ENCODE measurements at places on chromosomes 3 and 15.

- no peak for DNase-seq
Measured at GRCh38 chr3:186888569-186888968, 41.8 kb upstream of the ST6GAL1 start.

DNA sequence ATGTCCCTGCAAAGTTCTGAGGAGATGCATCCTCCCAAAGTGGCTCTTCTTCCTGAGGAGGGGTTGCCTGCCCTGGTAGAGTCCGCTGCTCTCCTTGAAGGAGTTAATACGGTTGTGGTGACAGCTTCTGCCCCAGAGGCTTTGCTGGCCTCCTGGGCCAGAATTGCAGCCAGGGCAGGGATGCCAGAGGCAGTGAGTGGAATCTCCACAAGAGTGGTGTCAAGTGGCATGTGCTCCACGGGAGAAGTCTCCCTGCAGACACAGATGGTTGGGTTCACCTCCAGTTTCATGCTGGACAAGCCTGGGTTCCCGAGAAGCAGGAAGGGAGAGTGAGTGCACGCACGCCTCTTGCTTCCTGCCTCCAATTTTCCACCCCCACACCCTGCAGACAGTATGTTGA, 105.5 kb downstream of the SLC25A26 start:
- no peak for DNase-seq

- DNase-seq: no peak
Measured at GRCh38 chr3:131485119-131485518, 17.7 kb downstream of the MRPL3 start.

GRCh38 chr3:197547306-197548011, 8.3 kb downstream of the BDH1 start:
- DNase-seq: no peak

GRCh38 chr3:160184655-160185054, 40.6 kb upstream of the C3orf80 start:
- DNase-seq: no peak

GRCh38 chr3:57575966-57576626, 20.0 kb downstream of the PDE12 start:
- DNase-seq: no peak

DNA sequence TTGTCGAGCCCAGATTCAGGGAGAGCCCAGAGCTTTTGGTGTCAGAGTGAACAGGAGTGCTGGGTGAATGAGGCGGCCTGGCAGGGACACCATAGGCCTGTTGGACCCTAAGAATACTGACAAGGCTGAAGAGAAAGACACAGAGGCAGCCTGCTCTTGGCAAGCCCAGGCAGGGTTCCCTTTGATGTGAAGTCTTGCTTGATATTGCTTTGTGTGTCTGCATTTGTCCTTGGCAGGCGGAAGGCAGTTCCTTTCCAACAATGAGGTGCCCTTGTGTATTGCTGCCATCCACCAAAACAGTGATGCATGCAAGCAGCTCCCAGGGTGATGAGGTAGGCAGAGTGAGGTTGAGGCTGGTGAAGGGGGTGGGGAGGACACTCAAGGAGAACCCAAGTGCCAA, 152.7 kb upstream of the TSC22D2 start:
- peak; percentile 23 for DNase-seq

DNA sequence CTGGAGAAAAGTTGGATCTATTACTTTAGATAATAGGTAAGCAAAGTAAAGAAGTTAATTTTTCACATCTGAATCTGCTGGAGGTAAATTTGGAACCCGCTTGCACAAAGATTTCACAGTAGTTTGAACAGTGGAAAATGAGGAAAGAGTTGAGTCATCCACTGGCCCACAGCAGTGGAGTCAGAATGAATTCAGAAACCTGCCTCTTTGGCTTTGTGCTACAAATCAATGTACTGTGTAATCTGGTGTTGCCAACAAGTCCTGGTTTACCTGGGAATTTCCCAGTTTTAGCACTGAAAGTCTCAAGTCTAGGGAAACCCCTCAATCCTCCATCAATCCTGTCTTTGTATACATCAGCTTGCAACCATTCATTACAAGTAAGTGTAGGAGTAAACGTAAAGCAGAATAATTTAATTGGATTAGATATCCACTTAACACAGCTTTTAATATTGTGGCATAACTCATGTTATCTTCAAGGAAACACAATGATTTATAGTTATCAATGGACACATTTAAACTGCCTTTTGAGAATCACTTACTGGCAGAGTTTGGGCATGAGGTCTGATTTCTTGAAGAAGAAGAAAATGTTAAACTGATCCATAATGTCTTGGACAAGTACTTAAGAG, 100.6 kb downstream of the DCLK3 start:
- DNase-seq: no peak

DNA sequence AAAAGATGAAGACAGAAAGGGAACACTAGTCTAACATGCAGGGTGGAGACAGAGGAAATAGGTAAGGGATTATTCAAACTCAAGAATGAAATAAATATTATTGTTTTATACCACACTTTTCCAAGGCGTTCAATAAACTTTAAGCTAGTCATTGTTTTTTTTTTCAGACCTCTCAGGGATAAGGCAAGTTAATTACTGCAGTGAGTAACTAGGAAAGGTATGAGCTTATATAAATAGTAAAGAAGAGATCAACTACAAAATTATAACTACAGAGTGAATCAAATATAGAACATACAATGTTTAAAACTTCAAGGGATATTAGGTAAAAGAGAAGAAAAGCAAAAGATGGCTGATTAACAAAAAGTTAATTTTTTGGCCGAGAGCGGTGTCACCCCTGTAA, 31.5 kb upstream of the XXYLT1 start:
- DNase-seq: no peak

GRCh38 chr3:27043328-27043955, 325.7 kb downstream of the NEK10 start:
- no peak for DNase-seq

GRCh38 chr3:158148218-158148617, 38.3 kb downstream of the RSRC1 start:
- DNase-seq: no peak

DNA sequence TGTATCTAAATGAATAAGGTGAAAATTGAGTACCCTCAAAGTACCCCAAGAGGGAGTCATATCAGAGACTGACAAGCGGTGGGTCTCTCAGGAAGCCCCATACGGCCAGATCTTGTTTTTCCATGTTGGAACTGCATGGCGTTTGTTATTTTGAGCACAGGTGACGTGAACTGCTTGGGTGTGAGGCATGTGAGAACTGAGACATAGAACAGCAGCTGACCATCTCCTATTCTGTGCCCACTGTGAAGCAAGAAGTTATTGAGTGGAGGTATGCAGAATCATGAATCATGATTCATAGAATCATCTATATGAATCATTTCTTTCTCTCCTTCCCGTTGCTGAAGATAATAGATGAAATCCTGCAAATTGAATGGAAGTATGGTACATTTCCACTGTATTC, 4.6 kb downstream of the VPS8 start:
- no peak for DNase-seq

DNA sequence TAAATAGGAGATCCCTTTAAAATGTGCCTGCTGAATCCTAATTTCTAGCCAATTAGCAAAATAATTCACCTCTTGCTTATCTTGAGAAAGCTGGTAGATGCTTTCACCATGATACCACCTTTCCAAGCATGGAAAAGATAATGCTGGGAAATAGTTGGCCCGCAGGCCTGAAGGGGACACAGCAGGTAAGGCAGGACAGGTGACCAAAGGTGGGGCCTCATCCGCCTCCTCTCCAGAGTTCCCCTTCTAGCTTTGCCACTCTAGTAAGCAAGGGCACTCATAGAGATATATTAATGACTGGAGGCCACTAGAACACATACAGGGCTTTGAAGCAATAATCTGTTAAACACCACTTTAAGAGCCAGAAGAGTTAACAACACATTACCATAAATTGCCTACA, 45.5 kb downstream of the SATB1 start:
- no peak for DNase-seq

- DNase-seq: no peak
Measured at GRCh38 chr3:124234852-124235252, 242.9 kb upstream of the ROPN1 start.

DNA sequence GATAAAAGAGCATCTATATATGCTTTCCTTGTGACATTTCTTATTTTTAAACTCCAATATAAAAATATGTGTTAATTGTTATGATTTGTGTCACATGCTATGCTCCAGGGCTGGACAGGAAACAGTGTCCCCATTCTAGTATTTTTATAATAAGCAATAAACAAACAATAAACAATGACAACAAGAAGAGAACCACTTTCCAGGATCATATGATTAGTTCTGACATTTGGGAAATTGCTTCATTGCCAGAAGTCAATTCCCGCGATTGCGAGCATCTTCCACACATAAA, 260.9 kb downstream of the FHIT start:
- DNase-seq: no peak

DNA sequence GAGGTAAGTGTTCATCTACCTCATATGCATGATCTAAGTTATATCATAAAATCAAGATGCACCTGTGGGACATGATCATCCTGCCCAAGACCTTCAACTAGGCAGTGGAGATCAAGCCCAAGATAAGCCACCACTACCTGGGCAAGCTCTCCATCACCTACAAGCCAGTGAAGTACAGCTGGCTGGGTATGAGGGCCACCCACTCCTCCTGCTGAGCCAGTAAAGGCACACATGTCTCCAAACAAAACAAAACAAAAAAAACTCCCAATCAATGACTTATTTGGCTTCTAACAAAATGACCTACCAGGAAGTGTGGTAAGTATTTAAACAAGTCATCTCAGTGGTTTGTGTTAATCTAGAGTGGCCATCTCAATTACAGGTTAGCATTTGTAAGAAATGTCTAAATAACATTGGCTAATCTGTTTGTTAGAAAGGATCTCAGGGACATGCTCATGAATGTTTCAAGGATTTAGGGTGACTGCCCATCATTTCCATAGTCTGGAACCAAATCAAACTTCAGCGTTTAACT, 3.1 kb downstream of the PAQR9 start:
- no peak for DNase-seq

DNA sequence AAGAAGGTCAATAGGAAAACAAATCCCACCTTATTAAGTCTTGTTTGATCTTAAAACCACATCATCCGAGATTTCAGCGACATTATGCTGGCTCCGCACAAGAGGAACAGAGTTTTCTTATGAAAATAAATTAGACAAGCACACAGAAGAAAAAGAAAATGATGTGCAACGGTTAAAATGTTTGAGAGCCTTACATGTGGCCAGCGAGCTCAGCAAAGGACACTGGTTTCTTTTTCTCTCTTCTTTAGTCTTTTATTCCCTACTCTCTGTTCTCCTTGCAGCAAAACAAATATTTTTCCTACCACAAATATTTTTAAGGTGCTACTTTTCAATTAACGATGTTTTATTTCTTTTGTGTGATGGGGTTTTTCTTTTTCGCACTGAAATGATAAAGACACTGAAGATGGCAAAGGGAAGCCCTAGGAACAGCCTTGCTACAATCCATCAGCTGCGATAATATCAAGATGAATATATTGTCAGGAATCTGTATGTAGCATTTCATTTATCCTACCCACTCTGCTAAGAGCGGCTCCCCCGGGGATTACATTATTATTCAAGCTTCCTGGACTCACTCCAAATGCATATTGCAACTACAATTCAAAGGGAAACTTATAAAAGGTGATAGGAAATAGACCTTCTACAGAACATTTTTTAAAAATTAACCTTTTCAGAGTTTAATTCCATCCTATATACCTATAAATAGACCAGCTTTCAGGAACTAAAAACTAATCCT, 72.9 kb downstream of the ANXA2 start:
- no peak for DNase-seq

- no peak for DNase-seq
Measured at GRCh38 chr3:65893631-65894030, 145.1 kb downstream of the MAGI1 start.

DNA sequence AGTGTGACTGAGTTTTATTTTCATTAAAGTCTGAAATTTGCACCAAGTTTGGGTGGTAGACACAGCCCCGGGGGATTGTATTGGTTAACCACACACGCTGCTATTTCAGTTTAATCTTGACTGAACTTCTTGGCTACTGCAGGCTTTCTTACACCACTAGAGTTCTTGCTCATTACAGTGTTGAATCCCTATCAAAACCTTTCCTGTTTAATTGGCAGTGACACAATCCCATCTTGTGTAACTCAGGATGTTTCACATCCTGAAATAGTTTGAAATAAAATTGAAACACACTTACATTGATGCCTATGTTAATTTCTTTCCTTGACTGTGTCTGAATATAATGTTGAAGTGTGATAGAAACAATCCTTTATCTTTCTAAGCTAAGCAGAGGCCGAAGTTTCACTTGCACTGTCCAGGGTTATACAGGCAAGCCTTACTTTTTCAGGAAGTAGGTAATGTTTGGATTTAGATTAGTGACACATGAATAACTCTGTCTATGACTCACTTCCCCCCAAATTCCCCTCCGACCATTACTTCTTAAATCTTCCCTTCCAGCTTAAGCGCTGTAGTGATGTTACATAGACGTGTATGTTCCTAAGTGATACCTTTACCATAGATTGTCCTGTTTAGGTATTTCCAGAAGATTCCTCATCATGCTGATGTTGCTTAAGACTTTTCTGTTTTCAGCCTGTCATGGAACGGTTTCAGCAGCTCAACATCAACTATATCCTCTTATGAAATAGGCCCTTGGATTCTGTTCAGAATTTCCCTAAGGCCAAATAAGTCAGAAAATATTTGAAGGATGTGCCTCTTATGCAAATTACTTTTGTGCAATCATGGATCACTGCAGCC, 16.8 kb downstream of the ATG7 start:
- no peak for DNase-seq
